ENCODE measurements at places on chromosomes 4 and X. TPM values are rescaled to one million over a fixed set of nuclear protein-coding genes. Genes with fewer than 3 reads are reported as not detected.

Gene TLR6
- 2.9 TPM for total RNA-seq

Gene NKX6-1
- total RNA-seq = 2.1 TPM

Gene FGFBP2
- total RNA-seq = 0.79 TPM

Gene CENPVL2
- total RNA-seq = 2.0 TPM

Gene NKRF
- total RNA-seq = 22.4 TPM

Gene RS1
- 0.06 TPM for total RNA-seq

Gene FAM9B
- total RNA-seq = not detected

Gene SSR4
- total RNA-seq = 317 TPM

Gene ADGRL3
- 118 TPM for total RNA-seq

DNA sequence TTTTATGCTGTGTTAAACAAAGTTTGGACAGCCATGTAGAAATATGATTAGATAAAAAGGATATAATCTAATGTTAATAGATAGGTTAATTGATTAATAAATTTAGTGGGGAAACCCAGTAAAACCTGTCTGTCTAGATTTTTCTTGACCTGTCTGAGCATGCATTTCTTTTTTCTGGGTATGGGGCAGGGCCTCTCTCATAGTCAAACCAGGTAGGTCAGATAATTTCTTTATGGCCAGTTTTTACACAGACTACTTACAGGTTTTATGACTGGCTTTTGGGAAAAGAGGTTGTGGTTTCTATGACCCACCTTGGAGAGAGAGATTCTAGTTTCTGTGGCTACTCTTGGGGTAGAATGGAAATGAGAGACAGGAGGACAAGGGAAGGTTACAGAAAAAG, 135.6 kb upstream of the EPHA5 start:
- no peaks in the 10 kb centered on the region for H3K4me1 ChIP-seq
- H3K36me3 ChIP-seq = no peaks in the 10 kb centered on the region
- no peaks in the 10 kb centered on the region for H3K27me3 ChIP-seq
- H3K4me3 ChIP-seq = no peak overlapping the region
- H3K27ac ChIP-seq = no peak overlapping the region

GRCh38 chrX:116618546-116618945, 155.8 kb upstream of the CT83 start:
- no peaks in the 10 kb centered on the region for H3K27me3 ChIP-seq
- no peak for DNase-seq
- H3K27ac ChIP-seq = no peak overlapping the region

- H3K27me3 ChIP-seq = peaks cover 5% of the 10 kb centered on the region
- peaks cover 21% of the 10 kb centered on the region for H3K4me1 ChIP-seq
- H3K36me3 ChIP-seq = peaks cover 12% of the 10 kb centered on the region
- H3K4me3 ChIP-seq = peak overlapping the region; percentile 12
Observed at GRCh38 chrX:70446380-70447350, 2.0 kb downstream of the DLG3 start.

DNA sequence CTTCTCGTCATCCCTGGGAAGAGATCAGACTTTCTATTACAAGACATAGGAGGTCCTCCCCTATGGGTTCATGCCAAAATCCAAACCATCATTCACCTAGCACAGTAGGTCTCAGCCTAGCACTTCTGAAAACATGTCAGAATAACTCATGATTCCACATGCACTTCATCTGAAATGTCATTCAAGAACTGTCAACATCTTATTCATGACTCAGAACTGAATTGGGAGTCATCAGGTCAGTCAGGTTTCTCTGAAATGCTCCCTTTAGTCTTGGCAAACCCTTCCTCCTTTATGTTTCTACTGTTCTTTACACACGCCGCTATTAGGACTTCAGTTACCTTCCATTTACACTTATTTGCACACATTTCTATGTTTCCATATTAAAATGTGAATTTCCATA, 67.2 kb downstream of the ANTXR2 start:
- no peaks in the 10 kb centered on the region for H3K27me3 ChIP-seq
- no peak for DNase-seq
- H3K4me1 ChIP-seq = no peaks in the 10 kb centered on the region

- H3K27ac ChIP-seq = no peak overlapping the region
- H3K27me3 ChIP-seq = no peaks in the 10 kb centered on the region
- peaks cover 37% of the 10 kb centered on the region for H3K36me3 ChIP-seq
- H3K4me1 ChIP-seq = no peaks in the 10 kb centered on the region
Observed at GRCh38 chr4:108024085-108024877, 34.6 kb downstream of the HADH start.

GRCh38 chr4:60879135-60879701, 320.9 kb upstream of the ADGRL3 start:
- no peaks in the 10 kb centered on the region for H3K27me3 ChIP-seq
- no peaks in the 10 kb centered on the region for H3K36me3 ChIP-seq
- H3K4me3 ChIP-seq = no peak overlapping the region
- H3K4me1 ChIP-seq = no peaks in the 10 kb centered on the region
- H3K27ac ChIP-seq = no peak overlapping the region
- DNase-seq = no peak

DNA sequence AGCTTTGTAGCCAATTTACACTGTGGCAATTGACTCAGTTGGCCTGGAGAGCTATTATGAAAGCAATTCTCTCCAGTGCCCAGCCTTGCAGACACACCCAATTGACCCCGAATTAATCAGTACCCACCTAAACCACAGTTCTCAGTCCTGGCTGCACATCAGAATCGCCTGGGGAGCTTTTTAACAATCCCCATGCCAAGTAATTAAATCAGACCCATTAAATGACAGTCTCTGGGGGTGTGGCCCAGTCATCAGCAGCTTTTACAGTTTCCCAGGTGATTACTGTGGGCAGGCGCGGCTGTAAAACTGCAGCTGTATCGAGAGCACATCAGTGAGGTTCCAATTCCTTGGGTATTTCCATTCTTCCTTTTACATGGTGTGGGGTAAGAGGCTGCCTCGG, 460.9 kb upstream of the FAT1 start:
- H3K4me3 ChIP-seq = no peak overlapping the region
- peak; percentile 15 for DNase-seq
- H3K36me3 ChIP-seq = no peaks in the 10 kb centered on the region
- H3K27me3 ChIP-seq = no peaks in the 10 kb centered on the region
- H3K4me1 ChIP-seq = no peaks in the 10 kb centered on the region

DNA sequence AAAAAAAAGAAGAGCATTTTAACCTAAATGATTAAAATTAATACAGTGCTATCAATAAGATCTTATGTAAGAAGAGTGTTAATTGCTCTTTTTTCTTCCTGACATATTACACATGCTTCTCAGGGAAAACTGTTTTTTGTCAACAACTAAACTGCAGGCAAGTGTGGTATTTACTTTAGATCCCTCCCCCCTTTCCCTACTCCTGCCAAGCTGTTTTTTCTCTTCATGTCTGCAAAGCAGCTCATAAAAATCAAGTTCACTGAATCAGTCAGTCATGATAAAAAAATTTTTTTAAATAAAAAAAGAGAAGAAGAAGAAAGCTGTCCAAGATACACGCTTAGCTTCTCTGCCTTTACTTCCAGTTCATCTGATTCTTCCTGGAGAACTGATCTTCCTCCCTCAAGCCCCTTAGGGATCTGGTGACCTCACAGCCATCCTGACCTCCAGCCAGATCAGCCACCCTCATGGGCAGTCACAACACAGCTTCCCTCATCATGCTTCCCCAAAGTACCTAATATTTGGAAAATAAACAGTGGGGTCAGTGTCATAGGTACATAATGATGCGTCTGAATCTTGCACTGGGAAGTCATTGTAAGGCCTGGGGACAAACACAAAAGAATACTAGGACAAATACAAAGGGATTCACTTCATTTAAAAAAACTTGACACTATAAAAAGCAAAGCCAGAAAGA, 87.0 kb downstream of the ZNF827 start:
- H3K4me3 ChIP-seq = no peak overlapping the region
- no peak for DNase-seq
- peaks cover 5% of the 10 kb centered on the region for H3K4me1 ChIP-seq

GRCh38 chr4:114389070-114389685, 209.4 kb upstream of the UGT8 start:
- no peaks in the 10 kb centered on the region for H3K4me1 ChIP-seq
- no peak for DNase-seq
- H3K27me3 ChIP-seq = no peaks in the 10 kb centered on the region
- no peak overlapping the region for H3K27ac ChIP-seq
- no peaks in the 10 kb centered on the region for H3K36me3 ChIP-seq

GRCh38 chr4:105196523-105197145, 50.0 kb downstream of the TET2 start:
- no peaks in the 10 kb centered on the region for H3K4me1 ChIP-seq
- H3K4me3 ChIP-seq = no peak overlapping the region
- H3K27me3 ChIP-seq = no peaks in the 10 kb centered on the region
- H3K27ac ChIP-seq = no peak overlapping the region

- peaks cover 88% of the 10 kb centered on the region for H3K36me3 ChIP-seq
- no peak overlapping the region for H3K27ac ChIP-seq
- H3K4me1 ChIP-seq = peaks cover 83% of the 10 kb centered on the region
- DNase-seq = no peak
Observed at GRCh38 chr4:2064276-2064991, 5.3 kb downstream of the NAT8L start.

GRCh38 chr4:94978904-94979303, 221.1 kb downstream of the BMPR1B start:
- no peak overlapping the region for H3K27ac ChIP-seq
- no peaks in the 10 kb centered on the region for H3K27me3 ChIP-seq
- DNase-seq = no peak
- H3K4me3 ChIP-seq = no peak overlapping the region
- H3K4me1 ChIP-seq = no peaks in the 10 kb centered on the region
- H3K36me3 ChIP-seq = no peaks in the 10 kb centered on the region

GRCh38 chr4:53705151-53705764, 114.0 kb upstream of the LNX1 start:
- H3K27me3 ChIP-seq = no peaks in the 10 kb centered on the region
- DNase-seq = no peak

DNA sequence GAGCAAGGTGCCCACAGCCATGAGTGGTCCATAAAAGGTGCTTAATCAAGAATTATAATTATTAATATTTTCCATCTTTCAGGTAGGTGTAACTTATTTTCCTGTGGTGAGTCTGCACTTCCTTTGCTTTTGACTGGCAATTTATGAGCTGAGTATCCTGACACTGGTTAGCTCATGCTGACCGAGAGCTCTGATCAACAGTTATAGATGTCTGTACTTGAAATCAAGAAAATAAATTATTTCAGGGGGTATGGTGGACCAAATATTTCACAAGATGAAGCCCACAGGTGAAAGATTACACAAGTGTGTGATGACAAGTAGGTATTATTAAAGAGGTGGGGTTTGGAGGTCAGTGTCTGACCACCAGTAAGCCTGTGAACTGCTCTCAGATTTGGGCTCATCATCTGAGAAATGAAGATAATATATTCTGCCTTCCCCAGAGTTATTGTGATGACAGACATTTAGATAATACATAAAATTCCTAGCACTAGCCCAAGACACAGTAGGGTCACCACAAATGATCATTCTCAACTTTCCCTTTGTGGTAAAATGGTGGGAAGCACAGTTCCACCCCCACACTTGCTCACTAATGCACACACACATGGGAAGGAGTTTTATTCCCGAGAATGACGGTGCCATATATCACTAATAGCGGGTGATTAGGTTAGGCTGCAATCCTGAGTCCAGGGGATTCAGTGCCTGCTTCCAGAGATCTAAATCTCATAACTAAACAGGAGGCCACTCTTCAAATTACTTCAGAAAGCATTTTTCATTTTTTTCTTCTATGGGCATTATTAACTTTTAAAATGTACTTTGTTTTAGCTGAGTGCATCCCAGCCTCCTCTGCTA, 34.0 kb upstream of the PACRGL start:
- no peaks in the 10 kb centered on the region for H3K4me1 ChIP-seq
- H3K36me3 ChIP-seq = no peaks in the 10 kb centered on the region
- no peak for DNase-seq
- H3K27me3 ChIP-seq = no peaks in the 10 kb centered on the region
- H3K4me3 ChIP-seq = no peak overlapping the region
- no peak overlapping the region for H3K27ac ChIP-seq

DNA sequence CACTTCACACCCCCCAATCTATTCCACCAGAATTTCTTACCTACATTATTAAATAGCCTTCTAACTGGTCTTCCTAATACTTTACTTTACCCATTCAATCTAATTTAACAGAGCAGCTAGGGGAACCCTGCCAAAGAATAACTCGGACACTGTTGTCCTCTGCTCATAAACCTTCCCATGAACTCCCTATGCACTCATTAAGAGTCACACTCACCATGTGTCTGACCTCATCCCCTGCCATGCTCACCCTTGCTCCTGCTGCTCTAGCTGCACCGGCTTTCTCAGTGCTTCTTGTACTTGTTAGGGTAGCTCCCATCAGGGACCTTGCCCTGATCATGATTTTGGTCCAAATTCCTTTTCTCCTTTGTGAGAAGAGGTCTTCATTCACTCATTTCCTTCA, 54.6 kb upstream of the GUCY1A1 start:
- H3K4me3 ChIP-seq = no peak overlapping the region
- no peak overlapping the region for H3K27ac ChIP-seq
- H3K4me1 ChIP-seq = no peaks in the 10 kb centered on the region
- H3K36me3 ChIP-seq = no peaks in the 10 kb centered on the region

- H3K4me3 ChIP-seq = no peak overlapping the region
- H3K36me3 ChIP-seq = no peaks in the 10 kb centered on the region
- DNase-seq = no peak
- H3K4me1 ChIP-seq = no peaks in the 10 kb centered on the region
- H3K27me3 ChIP-seq = no peaks in the 10 kb centered on the region
Observed at GRCh38 chr4:47367761-47368160, 95.7 kb downstream of the COMMD8 start.

GRCh38 chr4:182536221-182536811, 293.1 kb downstream of the TENM3 start:
- no peak for DNase-seq
- peak overlapping the region; percentile 19 for H3K27ac ChIP-seq
- H3K27me3 ChIP-seq = no peaks in the 10 kb centered on the region
- no peaks in the 10 kb centered on the region for H3K36me3 ChIP-seq
